ENCODE measurements at places on chromosomes 16 and 17.

DNA sequence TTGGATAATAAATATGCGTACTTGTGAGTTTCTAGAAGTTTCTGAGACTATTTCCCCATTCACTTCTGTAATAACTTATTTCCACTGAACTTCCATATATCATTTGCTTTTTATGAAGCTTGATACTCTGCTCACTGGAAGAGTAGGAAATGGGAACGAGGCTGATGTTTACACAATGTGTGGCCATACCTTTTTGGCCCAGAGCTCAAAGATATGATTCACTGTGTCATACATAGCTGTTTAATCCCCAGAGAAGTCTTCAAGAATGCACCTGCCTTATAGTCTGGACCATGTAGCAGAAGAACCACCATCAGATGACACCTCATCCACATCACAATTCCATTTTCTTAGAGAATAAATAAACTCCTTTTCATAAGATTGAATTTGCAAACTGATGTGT lies 40.3 kb upstream of the TEKT3 start:
- DNase-seq, result no peak

- no peak for DNase-seq
Observed at GRCh38 chr17:76519048-76519966, 18.1 kb upstream of the RHBDF2 start.

- DNase-seq, result no peak
Observed at GRCh38 chr17:1090465-1091189, 89.2 kb downstream of the ABR start.

GRCh38 chr17:48187872-48188608 lies 80.5 kb downstream of the SNX11 start:
- DNase-seq, result no peak

- DNase-seq, result no peak
Observed at GRCh38 chr16:69223882-69224281, 36.9 kb downstream of the SNTB2 start.

- DNase-seq, result peak; percentile 83
Observed at GRCh38 chr17:7262935-7263800, 890 bp upstream of the CLDN7 start.

GRCh38 chr17:3804503-3804931 lies 3.5 kb upstream of the ITGAE start:
- no peak for DNase-seq

DNA sequence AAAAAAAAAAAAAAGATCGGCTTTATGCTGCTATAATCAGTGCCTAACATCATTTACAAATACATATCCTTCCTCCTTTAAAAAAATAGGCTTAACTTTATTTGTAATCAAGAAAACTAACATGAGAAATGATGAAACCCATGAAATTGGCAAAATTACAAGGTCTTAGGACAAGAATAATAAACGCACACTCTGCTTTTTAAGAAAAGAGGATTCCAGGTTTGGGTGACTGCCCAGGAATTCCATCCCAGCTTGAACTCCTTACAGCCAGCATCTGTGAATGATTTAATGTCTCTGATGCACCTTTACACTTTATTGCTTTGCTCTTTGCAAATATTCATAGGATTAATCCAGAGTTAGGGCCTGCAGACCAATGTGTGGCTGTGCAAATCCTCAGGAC lies 196.0 kb downstream of the CBLN1 start:
- peak; percentile 16 for DNase-seq

GRCh38 chr17:51650202-51650601 lies 389.9 kb downstream of the UTP18 start:
- DNase-seq, result no peak

DNA sequence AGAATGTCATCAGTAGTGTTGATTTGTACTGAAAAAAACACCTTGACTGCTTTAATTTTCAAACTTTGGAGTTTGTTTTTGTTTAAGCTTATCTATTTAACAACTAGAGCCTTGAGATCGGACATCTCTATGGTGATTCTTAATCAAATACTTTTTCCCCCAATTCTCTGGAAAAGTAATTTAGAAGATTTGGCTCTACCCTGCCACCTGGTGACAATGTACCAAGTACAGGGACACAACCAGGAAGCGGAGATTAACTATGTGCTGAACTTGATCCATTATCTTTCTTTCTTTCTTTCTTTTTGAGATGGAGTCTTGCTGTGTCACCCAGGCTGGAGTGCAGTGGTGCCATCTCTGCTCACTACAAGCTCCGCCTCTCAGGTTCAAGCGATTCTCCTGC lies 30.8 kb downstream of the USP43 start:
- no peak for DNase-seq

DNA sequence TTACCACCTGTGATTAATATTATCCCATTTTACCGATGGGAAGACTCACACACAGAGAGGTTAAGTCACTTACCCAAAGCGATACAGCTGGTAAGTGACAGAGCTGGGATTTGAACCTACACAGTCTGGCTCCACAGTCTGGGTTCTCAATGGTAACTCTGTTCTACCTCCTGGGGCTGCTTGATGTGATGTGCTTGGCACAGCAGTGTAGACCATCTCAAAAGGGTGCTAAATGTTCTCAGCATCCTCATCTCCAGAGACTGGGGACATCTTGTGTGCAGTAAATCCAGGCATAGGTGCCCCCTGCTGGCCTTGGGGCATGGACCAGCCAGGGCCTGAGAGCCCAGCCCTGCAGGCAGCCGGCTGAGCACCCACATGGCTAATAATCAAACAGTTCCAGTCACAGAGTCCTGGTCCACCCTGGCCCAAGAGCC lies 15.4 kb upstream of the KATNB1 start:
- no peak for DNase-seq

GRCh38 chr16:56263711-56264608 lies 72.7 kb downstream of the GNAO1 start:
- no peak for DNase-seq

GRCh38 chr16:76293980-76294379 lies 16.8 kb downstream of the CNTNAP4 start:
- no peak for DNase-seq

DNA sequence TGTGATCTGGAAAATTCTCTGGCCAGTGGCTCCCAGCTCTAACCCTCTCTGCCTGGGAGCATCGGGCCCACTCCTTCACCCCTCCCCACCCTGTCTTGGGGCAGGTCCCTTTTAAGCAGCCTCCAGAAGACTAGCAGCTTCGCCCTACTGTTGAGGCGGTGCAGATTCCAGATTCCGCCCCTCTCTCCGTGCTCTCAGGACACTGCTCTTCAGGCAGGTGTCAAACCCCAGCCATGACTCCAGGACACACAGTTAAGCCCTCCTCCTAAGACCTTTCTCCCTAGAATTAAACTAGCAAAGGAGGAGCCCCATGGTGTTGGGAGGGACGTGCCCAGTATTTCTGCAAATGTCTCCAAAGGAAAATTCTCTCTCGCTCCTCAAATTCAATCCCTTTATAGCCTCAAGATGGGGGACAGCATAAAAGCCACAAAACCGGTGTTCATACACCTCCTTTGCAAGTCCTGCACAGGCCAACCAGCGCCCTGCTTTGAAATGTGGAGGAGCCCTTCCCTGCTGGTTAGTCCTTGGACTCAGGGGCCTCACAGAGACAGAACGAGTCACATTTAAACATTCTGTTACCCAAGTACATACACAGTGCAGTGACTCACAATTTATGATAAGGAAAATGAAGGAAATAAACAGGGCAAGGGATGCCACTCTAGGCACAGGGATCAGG lies 7.2 kb downstream of the LPO start:
- DNase-seq, result no peak

- no peak for DNase-seq
Observed at GRCh38 chr16:78385086-78385805, 285.8 kb downstream of the WWOX start.

DNA sequence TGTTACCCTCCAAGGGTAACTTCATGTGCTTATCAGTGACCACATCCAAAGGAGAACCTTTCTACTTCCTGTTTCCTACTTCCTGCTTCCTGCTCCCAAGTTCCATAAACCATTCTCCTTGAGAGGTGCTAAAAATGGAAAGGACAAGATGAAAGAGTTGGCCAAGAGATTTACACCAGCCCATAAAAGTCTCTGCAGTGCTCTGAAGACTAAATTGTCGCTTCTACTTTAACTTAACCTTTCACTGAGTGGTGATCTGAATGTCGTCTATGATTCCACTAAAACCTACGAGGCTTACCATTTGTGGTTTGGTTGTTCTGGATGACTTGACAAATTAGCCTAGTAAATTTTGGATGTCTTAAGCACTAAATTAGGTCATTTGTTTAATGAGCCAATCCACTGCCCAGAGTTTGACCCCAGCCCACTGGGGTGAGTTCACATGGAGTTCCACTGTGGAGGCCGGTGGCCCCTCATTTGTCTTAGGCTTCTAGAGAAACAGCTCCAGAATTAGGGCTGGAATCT lies 333.1 kb downstream of the FOXL1 start:
- no peak for DNase-seq

DNA sequence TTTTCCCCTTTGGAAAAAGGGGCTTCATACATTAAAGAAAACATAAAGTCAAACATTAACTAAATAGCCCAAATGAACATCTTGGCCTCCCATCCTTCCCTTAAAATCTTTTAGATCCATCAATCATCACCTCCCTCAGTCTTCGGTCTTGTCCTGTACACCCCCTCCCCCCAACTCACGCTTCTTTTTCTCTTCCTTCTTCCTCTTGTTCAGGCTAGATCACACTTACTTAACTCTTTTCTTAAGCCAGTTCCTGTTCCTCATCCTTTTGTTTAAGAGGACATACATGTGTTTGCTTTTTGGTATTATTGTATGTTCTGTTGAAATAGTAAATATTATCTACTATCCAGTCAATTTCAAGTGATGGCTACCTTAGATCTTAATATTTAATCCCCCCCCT lies 5.5 kb downstream of the MFSD6L start:
- DNase-seq, result no peak

- no peak for DNase-seq
Observed at GRCh38 chr16:56856876-56857447, 8.0 kb upstream of the SLC12A3 start.

DNA sequence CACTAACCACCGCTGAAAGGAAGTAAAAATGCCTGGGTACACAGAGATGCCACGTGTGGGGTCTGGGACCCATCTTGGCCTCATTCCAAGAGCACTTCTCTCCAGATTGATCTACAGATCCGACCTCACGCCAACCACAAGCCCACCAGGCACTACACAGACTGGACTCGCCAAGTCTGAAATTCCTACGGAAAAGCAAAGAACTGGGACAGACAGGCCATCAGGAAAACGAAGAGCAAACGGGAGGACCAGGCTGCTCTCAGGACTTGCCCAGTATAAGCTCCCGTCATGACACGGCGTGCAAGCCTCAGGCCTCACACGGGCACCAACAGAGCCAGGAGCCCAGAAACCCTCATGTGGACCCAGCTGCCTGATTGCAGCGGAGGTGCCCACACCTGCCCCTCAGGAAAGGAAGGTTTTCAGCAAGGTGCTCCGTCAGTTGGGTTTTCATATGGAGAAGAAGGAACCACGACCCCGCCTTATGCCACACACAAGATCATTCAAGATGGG lies 20.1 kb upstream of the C16orf95 start:
- DNase-seq, result no peak

GRCh38 chr16:77324729-77325128 lies 110.1 kb downstream of the ADAMTS18 start:
- DNase-seq, result no peak

GRCh38 chr16:35569413-35569812 lies 2110.0 kb downstream of the TP53TG3F start:
- DNase-seq, result no peak

DNA sequence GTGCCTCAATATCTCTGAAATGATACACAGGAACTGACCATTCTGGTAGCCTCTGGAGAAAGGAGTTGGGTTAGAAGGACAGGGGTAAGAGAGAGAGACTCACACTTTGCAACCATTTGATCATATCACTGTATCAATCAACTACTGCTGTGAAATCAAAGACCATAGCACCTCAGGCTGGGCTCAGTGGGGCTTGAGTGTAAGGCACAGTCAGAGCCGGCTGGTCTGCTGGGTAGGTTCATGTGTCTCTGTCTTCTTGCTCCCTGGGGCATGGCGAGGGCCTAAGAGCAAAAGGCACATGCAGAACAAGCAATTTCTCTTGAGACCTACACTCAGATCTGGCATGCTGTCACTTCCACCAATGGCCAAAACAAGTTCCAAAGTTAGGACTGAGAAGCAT lies 46.7 kb upstream of the C16orf82 start:
- DNase-seq, result no peak

DNA sequence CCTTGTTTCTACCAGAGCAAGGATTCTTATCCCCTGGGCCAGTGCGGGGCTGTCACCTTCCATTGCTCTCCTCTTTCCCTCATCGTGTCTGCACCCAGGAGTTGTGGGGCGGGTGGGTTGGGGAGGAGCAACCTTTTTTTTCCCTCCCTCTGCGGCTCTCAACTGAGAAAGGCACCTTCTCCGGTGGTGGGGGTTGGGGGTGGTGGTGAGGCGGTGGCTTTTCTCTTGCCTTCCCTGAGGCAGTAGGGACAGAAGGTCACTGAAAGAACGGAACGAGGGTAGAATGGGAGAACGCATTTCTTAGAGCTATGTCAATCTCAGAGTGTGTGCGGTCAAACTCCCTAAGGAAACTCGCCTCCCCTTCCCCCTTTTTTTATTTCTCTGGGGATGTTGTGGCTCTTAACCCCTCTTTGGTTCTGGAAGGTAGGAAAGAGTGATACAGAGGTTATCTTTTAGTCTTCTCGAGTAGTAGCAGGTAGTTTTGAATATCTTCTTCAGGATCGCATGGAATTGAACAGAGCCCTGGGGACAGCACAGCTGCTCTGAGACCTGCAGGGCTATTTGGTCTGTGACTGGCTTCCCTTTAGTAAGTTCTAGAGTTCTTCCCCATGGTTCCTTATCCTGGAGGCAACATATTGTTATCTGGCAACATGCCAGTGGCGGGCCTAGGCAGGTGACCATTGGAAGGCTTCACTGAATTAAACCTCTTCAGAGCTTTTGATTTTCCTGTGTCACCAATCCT lies 994 bp downstream of the CLTC start:
- DNase-seq, result no peak

- DNase-seq, result no peak
Observed at GRCh38 chr16:1812732-1813163, 13.9 kb downstream of the HAGH start.

DNA sequence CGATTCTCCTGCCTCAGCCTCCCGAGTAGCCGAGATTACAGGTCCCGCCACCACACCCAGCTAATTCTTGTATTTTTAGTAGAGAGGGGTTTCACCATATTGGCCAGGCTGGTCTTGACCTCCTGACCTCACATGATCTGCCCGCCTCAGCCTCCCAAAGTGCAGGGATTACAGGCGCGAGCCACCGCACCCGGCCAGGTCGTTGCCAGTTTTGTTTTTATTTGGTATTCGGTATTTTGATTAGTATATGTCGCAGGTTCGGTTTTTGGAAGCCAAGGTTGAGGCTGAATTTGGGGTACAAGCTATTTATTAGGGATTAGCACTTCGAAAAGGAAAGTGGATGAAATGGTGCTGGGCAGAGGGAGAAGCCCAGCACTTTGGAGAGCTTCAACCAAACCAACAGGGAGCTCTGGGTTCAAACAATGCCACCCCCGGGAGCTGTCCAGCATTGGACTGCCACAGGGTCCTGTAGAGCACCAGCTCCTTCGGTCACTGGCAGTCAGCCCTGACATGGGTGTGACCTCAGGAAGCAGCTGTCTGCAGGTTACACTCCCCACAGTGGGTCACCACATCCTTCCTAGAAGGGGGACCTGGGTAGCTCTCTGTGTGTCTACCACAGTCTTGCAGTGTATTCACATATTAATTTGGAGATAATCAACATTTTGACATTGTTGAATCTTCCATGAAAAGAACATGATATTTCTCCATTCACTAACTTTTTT lies 1.5 kb upstream of the CLEC10A start:
- no peak for DNase-seq

GRCh38 chr17:57243171-57243622 lies 13.1 kb upstream of the MSI2 start:
- no peak for DNase-seq

GRCh38 chr16:66888647-66889615 lies 8.6 kb downstream of the PDP2 start:
- no peak for DNase-seq

- no peak for DNase-seq
Observed at GRCh38 chr17:63701868-63702720, 2.2 kb upstream of the LIMD2 start.

Data from vagina (tissue), 2 donors.